ENCODE measurements at places on chromosomes 12 and 14.

- no peak for DNase-seq
Observed at GRCh38 chr12:50597200-50598195, 92.7 kb downstream of the DIP2B start.

DNA sequence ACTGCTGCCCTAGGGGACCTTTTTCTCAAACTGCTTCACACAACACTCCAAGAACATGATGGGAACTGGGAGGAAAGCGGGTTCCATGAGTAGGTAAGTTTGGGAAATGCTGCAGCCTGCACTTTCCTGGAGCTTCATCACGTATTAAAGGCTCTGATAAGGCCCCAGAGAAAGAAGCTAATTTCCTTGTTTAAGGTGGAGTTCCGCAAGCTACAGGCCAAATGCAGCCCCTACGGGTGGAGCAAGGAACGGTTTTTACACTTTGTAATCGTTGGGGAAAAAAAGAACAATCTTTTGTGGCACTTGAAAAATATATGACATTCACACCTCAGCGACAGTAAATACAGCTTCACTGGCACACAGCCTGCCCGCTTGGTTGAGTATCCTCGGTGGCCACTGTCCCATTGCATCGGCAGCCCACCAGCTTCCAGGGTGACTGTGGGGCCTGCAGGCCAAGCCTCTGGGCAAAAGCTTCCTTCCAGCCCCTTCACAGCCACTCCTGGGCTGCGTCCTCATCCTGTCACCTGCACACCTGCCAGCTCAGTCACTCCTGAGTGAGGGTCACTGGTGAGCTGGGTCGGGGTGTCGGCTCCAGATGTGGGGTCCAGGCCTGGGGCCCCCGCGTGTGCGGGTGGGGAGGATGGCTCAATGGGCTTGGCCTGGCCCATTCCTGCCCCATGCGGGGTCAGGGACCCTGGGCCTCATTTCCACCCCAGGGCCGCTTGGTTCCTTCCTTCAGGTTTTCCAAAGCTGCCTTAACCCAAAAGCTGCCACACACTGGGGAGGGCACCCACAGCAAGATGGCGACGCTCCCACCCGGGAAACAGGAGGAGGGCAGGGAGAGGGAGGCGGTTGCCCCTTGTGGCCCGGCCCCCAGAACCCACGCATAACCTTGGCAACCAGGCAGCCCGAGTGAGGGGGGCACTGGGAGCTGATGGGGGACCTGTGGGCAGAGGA lies 2.4 kb downstream of the AMN start:
- DNase-seq = no peak

DNA sequence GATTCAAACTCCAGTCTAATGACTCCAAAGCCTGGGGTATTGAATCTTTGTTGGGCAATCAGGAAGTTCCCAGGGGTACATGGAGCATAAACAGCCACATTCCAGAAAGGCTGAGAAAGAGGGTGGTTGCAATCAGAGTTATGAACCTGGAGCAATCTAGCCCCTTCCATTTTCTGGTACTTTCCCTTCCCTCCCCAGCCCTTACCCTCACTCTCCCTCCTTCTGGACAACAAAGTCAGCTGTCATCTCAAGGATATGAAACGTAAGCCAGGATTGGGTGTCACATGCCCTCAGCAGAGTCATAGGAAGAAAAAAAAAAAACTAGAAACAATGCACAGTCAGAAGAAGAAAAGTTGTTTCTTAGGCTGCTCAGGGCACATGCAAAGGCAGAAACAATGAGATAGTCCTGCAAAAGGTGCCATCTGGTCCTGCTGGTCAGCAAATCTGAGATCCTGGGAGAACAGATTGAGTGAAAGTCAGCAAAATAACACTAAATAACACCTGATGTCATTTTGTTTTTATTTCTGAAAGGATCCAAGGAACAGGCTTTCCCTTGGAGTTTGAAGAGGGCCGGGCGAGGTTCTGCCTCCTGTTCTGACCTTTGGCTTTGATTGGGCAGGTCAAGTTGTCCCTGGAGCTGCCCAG lies 27.1 kb downstream of the TMEM229B start:
- no peak for DNase-seq

- no peak for DNase-seq
Observed at GRCh38 chr14:68695326-68695768, 97.5 kb downstream of the ZFP36L1 start.

GRCh38 chr14:71964716-71965115 lies 32.5 kb downstream of the RGS6 start:
- no peak for DNase-seq

DNA sequence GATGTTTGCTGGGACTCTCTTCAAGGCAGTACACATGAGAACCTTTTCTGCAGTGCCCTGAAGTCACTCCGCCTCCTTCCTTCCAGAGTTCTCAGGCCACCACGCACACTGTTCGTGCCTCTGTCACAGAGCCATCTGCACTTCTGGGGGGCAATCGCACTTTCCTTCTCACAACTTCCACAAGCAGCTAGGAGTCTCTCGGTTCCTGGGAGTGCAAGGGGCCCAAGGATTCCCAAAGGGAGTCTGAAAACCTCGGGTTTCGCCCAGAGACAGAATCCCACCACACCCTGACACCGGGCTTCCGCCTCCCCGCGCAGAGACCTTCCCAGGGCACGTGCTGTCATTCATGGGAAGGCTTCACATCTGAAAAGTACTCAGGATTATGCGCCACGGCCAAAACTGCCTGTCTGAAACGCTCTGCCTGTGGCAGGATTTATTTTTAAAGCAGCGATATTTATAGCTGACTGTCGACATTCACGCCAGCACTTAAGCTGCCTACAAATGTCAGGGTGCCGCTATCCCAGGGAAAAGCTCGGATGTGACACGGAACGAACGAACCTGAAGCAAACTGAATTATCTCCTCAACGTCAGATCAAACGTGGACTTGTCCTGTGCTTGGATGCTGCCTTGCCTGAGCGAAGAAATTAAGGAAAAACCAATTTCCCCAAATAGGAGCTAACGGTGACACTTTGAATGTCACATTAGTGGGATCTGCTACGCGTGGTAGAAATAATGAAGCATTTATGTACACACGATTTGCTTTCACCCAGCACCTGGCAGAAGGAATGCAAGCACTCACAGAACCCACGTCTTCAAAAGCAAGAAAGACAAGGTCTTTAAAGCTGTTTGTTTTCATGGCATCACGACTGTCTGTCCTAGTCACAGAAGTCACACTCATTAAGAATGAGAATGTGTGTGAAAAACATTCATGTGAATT lies 154.0 kb downstream of the PIWIL1 start:
- no peak for DNase-seq

DNA sequence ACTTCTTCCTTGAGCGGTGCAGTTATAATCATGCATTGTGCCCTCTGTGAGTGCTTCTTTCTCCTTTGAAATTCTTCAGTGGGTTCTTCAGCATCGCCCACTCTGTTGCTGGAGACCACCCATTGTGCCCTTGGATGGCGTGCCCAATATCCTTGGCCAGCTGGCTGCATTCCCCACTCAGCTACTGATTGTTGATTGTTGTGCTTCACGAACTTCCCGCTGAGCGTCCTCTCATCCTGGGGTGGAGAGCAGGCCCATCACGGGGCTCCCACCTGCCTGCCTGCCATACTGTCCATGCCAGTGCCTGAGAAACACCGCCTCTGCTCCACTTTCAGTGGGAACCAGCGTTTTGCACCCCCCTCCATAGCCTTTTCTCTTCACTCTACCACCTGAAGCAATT lies 8.6 kb upstream of the SSTR1 start:
- DNase-seq = no peak

DNA sequence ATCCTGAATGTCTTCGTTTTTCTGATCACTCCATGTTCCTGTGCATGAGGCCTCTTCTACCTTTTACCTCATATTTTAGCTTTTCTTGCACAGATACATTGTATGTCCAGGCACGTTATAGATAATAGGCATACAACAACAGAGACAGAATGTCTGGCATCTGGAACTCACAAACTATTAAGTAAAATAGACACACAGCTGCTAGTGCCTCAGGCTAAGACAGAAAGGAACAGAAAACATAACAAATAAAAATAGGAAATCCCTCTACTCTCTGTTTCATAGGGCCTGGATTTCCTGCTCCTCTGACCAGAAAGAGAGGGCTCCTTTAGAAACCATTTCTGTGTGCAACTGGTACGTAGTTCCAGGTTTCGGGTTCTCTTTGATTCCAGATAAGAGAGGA lies 48.6 kb downstream of the ATXN7L3B start:
- DNase-seq = no peak

DNA sequence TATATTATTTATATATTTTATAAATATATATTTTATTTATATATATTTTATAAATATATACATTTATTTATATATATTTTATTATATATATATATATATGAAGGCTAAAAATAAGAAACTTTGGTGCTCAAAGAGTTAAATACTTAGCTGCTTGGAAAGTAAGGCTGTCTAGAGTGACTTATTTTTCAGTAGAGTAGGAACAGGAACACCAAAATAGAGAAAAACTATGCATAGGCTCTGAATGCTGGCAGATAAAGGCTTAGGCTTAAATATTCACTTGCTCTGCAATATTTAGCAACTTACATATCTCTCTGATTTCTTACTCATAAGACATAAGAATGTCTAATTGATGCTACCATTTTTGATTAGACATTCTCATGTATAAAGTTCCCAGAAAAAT lies 991.2 kb downstream of the VRK1 start:
- DNase-seq = no peak

Data from NT2/D1 (cell line).